ENCODE measurements at places on chromosomes 4 and X.

DNA sequence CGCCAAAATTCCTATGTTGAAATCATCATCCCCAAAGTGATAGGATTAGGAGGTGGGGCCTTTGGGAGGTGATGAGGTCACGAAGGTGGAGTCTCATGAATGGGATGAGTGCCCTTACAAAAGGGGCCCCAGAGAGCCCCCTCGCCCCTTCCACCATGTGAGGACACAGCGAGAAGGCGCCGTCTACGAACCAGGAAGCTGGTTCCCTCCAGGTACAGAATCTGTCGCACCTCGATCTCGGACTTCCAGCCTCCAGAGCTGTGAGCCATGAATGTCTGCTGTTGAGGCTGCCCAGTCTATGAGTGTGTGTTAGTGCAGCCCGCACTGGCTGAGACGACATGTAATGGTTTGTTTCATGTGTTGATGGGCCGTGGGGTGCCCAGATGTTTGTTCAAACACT, 60.3 kb downstream of the PRKX start:
- DNase-seq, result no peak

GRCh38 chr4:40960941-40961340, 211.2 kb downstream of the NSUN7 start:
- DNase-seq, result no peak

DNA sequence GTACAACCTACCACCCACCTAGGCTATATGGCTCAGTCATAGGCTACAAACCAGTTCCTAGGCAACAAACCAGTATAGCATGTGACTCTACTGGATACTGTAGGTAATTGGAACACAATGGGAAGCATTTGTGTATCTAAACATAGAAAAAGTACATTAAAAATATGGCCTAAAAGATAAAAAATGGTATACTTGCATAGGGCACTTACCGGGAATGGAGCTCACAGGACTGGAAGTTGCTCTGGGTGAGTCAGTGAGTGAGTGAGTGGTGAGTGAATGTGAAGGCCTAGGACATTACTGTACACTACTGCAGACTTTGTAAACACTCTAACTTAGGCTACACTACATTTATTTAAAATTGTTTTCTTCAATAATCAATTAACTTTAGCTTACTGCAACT, 139.2 kb upstream of the RBPJ start:
- DNase-seq, result no peak

- DNase-seq, result no peak
These were observed 106.4 kb upstream of the NWD2 start for GRCh38 chr4:37138019-37138653.

GRCh38 chr4:142281999-142282398, 564.1 kb downstream of the INPP4B start:
- no peak for DNase-seq

- DNase-seq, result peak; percentile 64
These were observed 85.2 kb downstream of the ANAPC10 start for GRCh38 chr4:145012841-145013240.

DNA sequence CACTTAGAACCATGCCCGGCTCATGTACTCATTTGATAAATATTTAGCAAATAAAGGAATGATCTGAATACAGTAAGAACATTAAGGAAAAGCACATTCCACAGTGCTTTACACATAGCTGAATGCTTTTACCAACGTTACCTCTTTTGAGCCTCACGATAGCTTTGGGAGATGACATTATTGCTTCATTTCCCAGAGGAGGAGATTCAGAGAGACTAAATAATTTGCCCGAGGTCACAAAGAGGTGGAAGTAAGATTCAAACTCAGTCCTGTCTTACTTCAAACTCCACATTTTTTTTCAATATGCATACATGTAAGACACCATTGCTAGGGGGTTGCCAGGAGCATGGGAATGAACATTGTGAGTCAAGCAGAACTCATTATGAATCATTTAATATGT, 538.5 kb downstream of the BCOR start:
- no peak for DNase-seq

DNA sequence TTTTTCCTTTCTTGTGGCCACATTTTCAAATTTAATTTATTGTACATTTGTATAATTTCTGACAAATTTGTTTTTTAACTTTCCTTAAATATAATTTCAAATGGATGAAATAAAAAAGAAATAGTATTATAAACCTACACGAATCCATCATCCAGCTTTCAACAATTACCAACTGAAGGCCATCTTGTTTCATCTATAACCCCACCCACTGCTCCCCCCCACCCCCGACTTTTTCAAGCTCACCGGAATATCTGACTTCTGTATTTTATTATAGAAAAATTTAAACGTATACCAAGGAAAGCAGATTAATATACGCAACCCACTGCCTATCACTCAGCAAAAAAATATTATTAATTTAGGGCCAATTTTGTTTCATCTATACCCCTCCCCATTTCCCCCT, 1.1 kb downstream of the MORF4L2 start:
- DNase-seq, result no peak

DNA sequence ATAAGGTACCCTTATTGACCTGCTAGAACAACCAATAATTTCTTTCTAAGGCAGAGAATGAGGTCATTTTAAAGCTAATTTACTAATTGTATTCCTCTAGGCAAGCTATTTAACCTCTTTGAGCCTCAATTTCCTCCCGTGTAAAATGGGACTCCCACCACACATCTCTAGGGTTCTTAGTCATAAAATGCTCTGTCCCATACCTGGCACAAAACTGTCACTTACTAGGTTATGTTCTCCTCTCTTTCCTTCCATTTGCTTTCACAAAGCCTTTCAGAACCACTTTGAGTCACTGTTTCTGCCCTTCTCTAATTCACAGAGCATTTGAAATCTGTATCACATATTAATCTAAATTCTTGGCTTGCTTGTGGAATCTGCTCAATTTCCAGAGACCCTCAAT, 2.4 kb upstream of the GPR82 start:
- DNase-seq, result no peak

- DNase-seq, result no peak
These were observed 1132.2 kb downstream of the FAT4 start for GRCh38 chr4:126446917-126447316.

DNA sequence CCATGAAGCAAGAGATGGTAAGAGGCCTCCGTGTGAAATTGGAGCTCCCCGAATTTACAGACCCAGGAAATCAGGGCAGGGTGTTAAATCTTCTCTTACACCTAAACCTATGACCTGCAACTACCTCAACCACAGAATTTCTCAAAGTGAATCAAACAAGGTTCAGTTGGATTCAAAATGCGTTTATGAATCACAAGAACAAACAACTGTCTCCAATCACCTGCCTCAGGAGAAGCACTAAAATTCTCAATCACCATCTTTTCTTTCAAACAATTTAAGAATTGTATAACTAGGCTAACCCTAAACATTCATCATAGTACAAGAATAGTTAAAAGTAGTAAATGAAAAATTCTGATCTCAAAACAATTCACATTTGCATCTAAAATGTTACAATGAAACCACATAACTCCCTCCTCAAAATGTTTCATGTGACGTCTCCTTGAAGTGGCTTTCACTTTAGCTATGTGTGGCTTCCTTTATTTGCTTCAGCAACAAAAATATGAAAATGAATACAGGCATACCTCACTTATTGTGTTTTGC, 19.2 kb downstream of the PPP3CA start:
- no peak for DNase-seq

DNA sequence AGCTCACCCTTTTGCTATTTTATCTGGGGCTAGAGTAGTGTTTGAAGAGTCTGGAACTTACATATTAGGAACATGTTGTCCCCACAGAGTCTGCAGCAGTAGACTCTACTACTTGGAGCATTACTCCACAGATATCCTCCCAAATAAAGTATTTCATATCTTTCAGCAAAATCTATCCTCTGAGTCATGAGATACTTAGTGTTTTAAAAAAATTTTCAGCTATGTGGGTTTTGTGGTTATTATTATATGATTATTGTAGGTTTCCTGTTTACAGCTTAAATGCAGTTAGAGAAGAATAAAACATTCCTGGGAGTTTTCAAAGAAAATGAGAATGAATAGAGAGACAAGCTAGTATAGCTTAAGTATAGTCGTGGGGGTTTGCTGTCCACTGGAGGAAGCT, 30.9 kb downstream of the PAGE2 start:
- peak; percentile 65 for DNase-seq

GRCh38 chr4:54440394-54441136, 211.5 kb downstream of the PDGFRA start:
- peak; percentile 78 for DNase-seq

DNA sequence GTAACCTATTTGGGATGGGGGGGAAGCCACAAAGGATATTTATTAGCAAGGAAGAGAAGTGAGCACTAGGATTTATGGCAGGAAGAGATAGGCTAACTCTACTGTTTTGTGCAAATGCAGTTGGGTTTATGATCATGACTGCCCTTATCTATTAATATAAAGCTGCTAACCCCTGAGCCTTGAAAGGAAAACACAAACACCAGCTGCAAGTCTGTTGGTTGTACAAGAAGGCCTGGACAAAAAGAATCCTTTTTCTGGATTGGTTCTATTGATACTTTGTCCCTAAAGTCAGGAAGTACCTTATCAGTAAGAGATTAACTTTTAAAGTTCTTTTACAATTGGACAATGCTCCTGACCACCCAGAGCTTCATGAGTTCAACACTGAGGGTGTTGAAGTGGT, 188.8 kb downstream of the LRBA start:
- DNase-seq, result no peak

DNA sequence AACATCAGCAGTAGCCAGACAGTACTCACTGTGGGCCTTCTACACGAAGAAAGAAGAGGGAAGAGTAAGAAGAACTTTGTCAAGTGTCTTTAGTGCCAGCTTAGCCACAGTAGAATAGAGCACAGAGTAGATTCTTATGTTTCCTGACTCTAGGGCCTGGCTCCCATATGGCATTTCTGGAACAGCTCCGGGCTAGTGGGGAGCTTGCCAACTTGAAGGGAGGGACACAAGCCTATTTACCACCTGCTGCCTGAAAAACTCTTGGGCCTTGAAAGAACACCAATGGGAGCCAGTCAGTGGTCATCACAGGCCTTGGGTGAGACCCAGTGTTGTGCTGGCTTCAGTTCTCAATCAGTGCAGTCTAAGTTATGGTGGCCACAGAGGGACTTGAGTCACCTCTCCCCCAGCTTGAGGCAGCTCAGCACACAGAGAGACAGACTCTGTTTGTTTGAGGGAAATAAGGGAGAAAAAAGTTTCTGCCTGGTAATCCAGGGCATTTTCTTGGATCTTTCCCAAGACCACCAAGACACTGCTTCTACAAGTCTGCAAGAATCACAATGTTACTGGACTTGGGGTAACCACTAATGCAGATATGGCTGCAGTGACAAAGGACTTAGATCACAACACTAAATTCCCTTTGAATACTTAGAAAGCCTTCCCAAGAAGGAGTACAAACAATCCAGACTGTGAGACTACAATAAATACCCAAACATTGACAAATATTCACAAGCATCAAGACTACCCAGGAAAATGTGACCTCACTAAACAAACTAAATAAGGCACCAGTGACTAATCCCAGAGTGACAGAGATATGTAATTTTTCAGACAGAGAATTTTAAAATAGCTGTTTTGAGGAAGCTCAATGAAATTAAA, 261.0 kb upstream of the NDST3 start:
- DNase-seq, result no peak

Data from OCI-M1 (cell line).